Cardiac septum (tissue), 1 donor: ENCODE measurements at places on chromosomes 3 and 15. TPM values are rescaled to one million over a fixed set of nuclear protein-coding genes. Genes with fewer than 3 reads are reported as not detected.

DNA sequence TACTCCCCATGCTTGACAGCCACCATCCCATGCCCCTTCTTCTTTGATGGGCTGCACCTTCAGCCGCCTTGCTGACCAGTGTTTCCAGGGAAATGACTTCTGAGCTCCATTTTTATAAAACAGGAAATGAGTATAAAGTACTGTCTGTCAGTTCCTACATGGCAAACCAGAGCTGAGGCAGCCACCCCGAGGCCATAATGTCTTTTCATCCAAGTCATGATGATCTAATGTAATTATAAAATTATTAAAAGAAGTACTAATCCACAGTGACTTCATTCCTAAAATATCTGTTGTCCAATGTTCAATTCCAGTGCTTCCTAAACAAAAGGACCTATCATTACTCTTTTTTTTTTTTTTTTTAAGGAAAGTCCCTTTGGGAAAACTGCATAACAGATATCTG, 75.2 kb upstream of the HERC1 start:
- no peak for DNase-seq

GRCh38 chr3:146476094-146476740, 6.9 kb upstream of the PLSCR2 start:
- no peak for DNase-seq

GRCh38 chr3:87755852-87756251, 303.0 kb downstream of the CGGBP1 start:
- DNase-seq: no peak

GRCh38 chr3:65334045-65334665, 646.4 kb upstream of the ADAMTS9 start:
- no peak for DNase-seq

DNA sequence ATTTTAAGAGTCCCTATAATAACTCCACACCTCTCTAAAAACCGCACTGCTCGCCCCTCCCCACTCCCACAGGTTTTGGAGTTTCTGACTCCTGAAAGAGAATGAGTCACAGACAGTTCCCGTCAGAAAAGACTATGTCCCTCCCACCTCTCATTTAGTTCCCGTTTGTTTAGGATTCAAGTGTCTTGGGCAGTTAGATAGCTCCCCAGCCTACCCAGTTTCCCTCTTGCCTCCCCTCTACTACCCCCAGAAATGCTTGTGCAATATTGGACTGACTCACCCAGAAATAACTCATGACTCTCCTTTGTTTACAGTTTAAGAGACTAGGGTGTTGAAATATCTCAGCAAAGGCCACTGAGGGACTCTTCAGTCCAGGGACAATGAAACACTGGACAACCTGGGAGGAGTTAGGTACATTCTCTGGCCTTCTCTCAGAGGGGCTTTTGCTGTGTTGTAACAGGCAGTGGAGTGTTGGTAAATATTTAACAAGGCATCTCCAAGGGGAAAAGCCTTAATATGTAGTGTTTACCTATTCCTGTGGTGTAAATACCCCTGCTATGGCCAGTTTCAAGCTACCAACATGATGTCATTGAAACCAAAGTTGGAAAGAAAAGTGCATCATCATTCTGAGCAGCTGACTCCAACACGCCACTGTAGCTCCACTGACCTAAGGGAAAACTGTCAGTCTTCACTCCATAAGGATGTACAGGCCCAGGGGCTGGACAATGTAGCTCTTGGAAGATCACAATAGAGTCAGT, 96.1 kb upstream of the CHD2 start:
- peak; percentile 87 for DNase-seq

- no peak for DNase-seq
These were observed 123.5 kb downstream of the TMEM108 start for GRCh38 chr3:133161656-133162055.

- no peak for DNase-seq
These were observed 1.3 kb downstream of the ZNF445 start for GRCh38 chr3:44476181-44476611.

- no peak for DNase-seq
These were observed 235.3 kb downstream of the C3orf38 start for GRCh38 chr3:88385090-88385489.

- DNase-seq: no peak
These were observed 3.5 kb upstream of the ZFAND6 start for GRCh38 chr15:80055933-80056332.

DNA sequence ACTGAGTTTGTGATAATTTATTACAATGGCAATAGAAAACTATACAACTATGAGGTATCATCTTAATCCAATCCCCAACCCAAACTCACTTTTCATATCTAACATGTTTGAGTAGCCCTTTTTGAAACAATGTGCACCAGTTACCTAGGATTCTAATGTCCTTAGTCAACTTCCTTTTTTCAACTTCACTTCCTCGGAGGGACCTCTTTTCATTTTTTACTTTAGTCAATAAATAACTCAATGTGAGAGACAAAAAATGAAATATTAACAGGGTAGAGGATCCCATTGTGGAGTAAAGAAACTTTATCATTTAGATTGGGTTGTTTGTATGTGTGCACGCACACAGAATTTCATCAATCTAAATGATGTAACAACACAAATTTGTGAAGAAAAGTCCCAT, 193.6 kb upstream of the LRRC3B start:
- no peak for DNase-seq

- no peak for DNase-seq
These were observed 48.1 kb upstream of the PLCL2 start for GRCh38 chr3:16836505-16837237.

The SLCO2A1 gene
- total RNA-seq: 59.2 TPM
